HTR-8/SVneo (cell line): ENCODE measurements at places on chromosomes 12 and 14.

DNA sequence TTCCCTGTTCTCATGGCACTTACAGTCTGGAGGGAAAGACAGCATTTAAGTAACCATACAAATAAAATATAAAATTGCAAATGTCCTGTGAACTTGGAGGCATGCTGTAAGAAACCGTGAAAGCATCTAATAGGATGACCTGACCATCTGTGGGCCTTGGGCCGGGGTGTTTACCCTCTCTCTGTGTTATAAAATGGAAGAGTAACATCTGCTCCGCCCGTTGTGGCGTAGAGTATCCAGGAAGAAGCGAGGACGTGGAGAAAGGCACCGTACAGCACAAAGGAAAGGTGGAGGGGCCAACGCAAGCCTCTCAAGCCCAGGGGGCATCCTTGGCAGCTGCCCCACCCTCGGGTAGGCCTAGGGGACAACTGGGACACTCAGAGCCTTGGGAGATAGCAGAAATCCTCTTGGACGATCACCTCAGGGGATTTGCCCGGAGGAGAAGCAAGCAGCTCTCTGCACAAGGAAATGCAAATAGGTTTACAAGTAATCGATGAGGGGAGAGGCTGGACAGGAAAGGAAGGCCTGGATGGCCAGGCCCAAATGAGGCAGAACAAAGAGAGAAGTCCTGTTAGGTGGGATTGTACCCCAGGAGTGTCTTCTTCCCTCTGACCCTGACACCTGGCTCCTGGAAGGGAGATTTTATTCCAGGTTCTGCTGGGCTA, 26.2 kb downstream of the VSX2 start:
- DNase-seq, result no peak

DNA sequence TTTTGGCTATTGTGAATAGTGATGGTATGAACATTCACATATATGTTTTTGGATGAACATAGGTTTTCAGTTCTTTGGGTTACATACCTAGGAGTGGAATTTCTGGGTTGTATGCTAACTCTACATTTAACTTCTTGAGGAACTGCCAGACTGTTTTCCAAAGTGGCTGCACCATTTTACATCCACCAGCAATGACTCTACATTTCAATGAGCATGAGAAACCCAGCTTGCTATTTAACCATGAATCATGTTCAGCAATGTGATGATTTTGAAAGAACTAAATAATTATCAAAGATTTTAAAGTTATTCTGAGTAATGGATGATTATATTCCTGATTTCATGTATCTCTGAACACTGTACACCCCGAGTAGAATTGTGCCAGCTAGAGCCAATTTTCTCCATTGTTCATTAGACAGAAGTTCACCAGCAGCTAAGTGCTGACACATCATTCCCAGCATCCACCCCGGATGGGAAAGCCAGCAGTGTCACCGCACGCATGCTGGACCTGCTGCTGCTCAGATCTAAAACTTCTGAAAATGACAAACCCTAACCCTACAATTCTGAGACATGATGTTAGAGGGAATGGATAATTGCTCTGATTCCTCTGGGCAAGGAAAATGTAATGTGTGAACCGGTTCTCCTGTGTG, 13.3 kb upstream of the ANAPC5 start:
- DNase-seq, result no peak

GRCh38 chr12:7203109-7203508, 13.6 kb downstream of the PEX5 start:
- no peak for DNase-seq

DNA sequence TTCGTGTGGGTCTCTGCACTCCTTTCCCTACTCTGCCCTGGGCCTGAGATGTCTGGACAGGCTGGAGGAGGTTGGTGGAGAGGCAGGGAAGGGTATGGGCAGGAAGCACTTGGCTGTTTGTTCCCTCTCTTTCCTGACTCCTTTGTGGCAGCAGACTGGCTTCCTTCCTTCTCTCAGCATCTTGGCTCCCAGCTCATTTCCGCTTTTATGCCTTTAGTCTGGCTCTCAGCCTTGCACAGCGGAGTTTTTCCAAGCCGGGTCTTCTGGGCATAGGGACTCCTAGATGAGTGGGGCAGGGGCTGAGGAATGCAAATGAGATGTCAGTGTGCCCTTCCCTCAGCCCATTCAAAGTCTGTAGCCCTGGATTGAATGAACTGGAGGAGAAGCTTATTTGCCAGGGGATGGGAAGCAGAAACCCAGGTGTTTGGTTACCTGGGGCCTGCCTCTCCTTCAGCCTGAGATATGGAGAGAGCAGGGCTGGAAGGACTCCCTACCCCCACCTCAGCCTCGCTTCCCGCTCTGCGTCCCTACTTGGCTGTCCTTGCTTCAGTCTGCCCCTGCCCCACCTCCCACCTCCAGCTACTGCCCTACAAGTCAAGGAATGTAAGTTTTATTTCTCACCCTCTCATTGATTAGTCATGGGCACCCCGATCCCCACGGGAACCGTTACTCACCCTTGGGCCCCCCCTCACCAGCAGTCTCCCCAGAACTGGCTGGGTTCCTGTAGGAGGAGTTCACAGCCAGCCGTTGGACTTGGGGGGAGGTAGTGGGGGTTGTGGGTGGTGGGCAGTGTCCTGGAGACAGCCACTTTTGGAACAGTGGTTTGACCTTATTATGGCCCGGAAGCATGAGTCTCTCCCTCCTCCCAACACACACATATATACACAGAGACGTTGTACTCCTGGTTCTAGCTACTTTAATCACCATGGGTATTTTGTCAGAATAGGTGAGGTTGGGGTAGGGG, 9.3 kb upstream of the ITGA5 start:
- DNase-seq, result peak; percentile 45

DNA sequence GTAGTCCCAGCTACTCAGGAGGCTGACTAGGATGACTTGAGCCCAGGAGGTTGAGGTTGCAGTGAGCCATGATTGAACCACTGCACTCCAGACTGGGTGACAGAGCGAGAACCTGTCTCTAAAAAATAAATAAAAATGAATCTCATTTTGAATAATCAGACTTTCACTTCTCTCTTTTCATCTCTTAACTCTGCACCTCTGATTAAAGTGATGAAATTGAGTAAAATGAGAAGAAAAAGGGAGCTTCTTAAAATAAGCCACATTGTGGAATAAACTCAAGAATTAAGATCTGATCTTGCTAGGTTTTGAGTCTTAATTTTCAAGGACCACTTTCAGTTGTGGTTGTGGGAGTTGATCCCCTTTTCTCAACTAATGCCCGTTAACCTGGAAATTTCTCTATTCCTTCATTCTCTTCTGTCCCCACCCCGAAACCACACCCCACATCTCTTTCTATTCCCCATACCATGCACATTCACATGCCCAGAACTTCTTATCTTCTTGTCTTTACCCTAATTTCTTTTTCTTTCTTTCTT, 70.9 kb upstream of the ETV6 start:
- DNase-seq, result no peak

GRCh38 chr14:105495101-105495989, 4.3 kb downstream of the TEDC1 start:
- no peak for DNase-seq

- no peak for DNase-seq
Observed at GRCh38 chr12:52455821-52456220, 3.9 kb upstream of the KRT6B start.

DNA sequence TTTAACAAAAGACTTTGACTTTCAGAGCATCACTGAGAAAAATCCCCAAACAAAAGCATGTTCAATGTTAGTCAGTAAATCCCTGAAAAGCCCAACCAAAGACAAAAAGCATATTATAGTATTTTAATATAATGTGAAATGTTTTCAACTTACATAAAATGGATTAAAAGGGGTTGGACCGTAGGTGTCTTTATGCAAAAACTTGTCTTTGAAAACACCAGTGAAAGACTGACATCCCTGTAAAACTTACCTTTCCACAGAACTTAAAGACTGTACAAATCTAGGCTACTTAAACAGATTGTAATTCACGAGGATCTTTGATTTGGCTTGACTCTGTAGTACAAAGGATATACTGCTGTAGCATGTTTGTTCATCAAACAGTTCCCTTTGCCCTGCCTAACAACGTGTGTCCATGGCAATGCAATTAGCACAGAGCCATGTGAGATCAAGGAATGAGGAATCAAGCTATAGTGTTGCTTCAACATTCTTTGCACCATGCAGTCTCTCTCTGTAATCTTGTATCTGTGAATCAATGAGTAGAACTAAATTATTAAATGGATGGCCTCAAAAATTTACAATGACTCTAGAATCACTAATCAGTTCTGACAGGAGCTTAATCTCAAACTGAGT, 138.5 kb upstream of the SYT1 start:
- DNase-seq, result no peak

- no peak for DNase-seq
Observed at GRCh38 chr12:67035121-67035520, 234.0 kb upstream of the CAND1 start.

DNA sequence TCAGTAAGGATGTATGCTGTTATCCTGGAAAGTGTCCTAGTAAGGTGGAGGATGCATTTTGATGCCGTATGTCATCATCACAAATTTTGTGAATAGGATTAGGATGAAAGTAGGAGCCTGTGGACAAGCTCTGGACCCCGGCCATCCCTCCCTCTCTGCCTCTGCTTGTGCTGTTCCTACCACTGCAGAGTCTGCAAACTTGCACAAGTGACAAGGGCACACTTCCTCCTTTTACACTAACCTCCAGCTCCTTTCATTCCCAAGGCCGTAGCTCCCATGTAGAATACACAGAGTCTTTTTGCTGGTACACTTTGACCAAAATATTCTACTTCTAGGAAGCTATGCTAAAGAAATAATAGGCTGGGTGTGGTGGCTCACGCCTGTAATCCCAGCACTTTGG, 13.3 kb upstream of the TMCC3 start:
- DNase-seq, result no peak

GRCh38 chr14:105500726-105501101, 9.7 kb downstream of the TEDC1 start:
- no peak for DNase-seq

DNA sequence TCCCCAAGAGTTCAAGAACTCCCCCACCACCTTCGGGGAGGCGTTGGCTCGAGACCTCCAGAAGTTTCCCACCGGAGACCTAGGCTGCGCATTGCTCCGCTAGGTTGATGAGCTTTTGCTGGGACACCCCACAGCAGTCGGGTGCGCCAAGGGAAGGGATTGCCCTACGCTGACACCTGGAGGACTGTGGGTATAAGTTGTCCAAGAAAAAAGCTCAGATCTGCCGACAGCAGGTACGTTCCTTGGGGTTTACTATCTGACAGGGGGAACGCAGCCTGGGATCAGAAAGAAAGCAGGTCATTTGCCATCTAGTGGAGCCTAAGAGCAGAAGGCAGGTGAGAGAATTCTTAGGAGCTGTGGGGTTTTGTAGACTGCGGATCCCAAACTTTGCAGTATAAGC, 98.8 kb downstream of the FRMD6 start:
- no peak for DNase-seq

DNA sequence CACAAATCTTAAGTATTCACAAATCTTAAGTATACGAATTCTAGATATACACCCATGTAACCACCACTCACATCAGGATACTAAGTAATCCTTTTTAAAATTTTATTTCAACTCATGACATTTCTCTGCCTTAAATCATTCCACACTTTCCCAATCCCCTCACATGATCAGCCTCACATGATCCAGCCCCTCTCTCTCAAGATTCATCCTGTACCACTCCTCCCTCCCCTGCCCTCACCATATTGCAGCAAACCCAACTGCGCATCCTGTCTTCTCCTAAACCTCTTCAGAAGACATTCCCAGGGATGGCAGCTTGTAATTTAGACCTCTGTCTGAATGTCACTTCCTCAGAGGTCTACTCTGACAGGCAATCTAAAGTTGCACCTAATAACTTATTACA, 1.7 kb upstream of the EIF4B start:
- no peak for DNase-seq

DNA sequence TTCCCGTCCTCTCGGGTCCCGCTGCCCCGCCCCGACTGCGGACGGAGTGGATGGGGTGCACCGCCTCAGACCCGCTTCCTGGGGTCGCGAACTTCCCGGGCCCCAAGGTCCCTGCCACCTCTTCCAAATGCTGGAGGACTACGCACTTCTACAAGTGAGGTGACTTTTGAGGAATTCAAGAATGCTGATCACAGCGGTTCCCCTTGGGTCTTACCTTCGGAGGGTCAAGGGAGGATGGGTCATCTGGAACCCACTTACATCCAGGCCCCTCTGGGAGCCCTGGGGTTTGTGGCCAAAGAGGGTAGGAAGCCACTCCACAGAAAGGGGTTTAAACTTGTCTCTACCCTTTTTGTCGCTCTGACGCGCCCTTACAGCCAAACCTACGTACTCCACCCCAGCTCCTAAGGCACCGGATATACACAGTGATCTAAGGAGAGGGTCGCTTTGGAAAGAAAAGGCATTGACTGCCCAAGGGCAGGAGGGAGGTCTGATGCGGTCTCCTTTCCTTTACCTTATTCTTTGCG, 532 bp upstream of the PRKD1 start:
- DNase-seq, result no peak
